Stimulated activated CD4-positive, alpha-beta T cell treated with anti-CD3 and anti-CD28 coated beads, Interleukin-4, amount 100 ng/mL, for 1 hour (primary cell): ENCODE measurements at places on chromosomes 5 and 9.

GRCh38 chr5:135239453-135240282 is 159.4 kb downstream of the MACROH2A1 start:
- DNase-seq = no peak

- DNase-seq = no peak
These were observed 15.7 kb downstream of the TPPP start for GRCh38 chr5:677131-678101.

GRCh38 chr5:133259199-133259997 is 207.6 kb downstream of the HSPA4 start:
- DNase-seq = no peak

DNA sequence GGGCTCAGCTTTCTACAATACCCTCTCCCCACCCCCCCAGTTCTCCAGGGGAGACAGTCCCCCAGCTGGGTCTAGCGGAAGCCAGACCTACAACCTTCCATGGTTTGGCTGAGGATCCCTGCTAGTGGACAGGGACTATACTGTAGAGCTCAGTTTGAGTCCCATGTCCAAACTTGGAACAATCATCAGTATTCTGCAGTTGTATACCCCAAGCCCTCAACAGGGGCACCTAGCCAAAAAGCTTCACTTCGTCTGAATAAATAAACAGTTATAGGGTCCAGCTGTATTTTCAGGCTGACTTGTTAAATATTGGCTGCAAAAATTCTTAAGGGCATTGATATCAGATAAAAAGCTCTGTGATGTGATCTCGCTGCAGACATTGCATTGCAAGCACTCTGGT is 15.4 kb upstream of the C9 start:
- DNase-seq = no peak

- no peak for DNase-seq
These were observed 79.5 kb upstream of the TRIO start for GRCh38 chr5:14063691-14064090.

DNA sequence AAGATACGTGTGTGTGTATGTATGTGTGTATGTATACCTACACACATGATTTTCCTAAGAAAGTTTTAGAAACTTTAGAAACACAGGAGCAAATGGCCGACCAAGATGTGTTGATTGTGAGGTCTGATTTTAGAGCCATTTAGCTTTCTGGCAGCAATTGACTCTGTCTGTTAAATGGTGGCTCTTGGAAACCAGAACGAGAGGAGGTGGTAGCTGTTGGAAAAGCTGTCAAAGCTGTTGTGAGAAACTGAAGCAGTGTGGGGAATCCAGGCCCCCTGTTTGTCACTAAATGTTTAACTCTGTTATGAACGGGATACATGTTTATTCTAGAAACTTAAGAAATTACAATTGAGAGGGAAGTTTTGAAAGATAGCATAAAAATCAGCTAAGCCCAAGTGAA is 91.4 kb downstream of the GOLPH3 start:
- DNase-seq = no peak
